ENCODE measurements at places on chromosomes 12 and 14.

DNA sequence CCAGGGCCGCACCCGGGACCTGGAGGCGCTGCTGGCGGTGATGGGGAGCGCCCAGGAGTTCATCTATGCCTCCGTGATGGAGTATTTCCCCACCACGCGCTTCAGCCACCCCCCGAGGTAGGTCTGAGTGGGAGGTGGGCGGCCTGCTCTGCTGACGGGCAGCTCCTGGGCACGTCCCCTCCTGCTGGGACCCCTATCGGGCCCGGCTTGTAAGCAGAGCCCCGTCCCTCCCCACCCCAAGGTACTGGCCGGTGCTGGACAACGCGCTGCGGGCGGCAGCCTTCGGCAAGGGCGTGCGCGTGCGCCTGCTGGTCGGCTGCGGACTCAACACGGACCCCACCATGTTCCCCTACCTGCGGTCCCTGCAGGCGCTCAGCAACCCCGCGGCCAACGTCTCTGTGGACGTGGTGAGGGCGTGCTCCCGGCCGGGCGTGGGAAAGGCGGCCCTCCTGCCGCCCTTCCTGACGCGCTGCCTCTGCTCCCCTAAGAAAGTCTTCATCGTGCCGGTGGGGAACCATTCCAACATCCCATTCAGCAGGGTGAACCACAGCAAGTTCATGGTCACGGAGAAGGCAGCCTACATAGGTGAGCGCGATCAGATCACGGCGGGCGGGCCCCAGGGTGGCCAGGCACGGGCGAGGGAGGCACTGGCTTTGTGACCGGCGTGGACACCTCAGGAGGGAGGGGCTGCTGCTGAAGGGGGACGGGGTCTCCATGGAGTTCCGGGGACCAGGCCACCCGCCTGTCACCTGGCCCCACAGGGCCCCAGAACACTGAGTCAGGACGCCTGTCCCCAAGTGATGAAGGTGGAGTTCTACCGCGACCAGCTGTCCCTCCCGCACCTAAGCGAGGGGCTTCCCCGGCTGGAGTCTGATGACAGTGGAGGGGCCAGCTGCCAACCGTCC lies 7.3 kb downstream of the PLD4 start:
- DNase-seq, result no peak

- no peak for DNase-seq
These were observed 590 bp downstream of the DDIT3 start for GRCh38 chr12:57519796-57520052.

GRCh38 chr14:24840204-24840893 lies 206.4 kb upstream of the GZMB start:
- no peak for DNase-seq

- no peak for DNase-seq
These were observed 297.2 kb downstream of the ITPR2 start for GRCh38 chr12:26535826-26536225.

- no peak for DNase-seq
These were observed 18.1 kb downstream of the SSH1 start for GRCh38 chr12:108839018-108839889.

GRCh38 chr12:89345830-89346740 lies 6.2 kb downstream of the DUSP6 start:
- no peak for DNase-seq

- DNase-seq, result peak; percentile 47
These were observed 37.8 kb downstream of the MYO1H start for GRCh38 chr12:109385339-109386058.

DNA sequence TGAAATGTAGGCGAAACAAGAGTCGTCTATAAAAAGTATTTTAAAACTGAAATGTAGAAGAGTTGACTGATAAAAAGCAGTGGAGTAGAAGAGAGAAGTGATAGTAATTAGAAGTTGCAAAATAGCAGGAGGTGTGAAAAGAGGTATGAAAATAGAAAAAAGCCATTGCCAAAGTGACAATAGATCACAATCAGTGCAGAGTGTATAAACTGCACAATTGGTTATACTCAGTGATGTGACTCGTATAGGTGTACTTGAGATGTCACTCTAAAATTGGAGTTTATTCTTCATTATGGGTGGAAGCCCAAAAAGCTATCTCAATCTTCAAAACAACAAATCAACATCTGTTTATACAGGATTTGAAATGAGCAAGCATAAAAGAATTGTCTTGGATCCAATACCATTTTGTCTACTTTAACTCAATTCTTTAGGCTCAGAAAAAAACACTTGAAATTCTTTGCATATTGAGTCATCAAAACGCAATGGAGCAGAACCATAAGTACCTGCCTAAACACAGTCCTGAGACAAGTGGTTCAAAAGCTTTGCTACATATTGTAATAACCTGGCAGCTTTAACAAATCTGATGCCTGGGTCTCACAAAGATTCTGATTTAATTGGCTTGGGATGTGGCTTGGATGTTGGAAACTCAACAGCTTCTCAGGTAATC lies 8.8 kb downstream of the IKBIP start:
- DNase-seq, result peak; percentile 12
